ENCODE measurements at places on chromosomes 2 and 18. TPM values are rescaled to one million over a fixed set of nuclear protein-coding genes. Genes with fewer than 3 reads are reported as not detected.
A peak's percentile ranks its signal among the peaks of the same experiment; 100 is the strongest.

DNA sequence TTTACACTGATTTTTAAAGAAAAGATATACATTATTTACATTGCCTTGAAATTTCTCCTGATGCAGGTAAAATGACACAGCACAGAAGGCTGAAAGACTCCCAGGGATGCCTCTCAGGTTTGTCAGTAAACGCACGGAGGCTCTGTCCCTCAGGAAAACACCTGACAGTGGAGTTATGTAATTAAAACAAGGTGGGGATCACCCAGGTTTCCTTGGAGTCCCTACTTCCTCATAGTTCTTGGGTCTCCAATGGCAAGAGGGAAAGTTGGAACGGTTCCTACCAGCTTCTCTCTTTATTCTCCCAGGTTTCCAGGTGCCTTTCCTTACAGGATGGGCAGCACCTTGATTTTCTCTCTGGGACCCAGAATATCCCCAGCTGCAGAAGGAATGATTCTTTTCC is 654.8 kb downstream of the SLC4A3 start:
- DNase-seq, result no peak

- peak; percentile 37 for DNase-seq
Measured at GRCh38 chr2:118202707-118203303, 114.5 kb downstream of the INSIG2 start.

DNA sequence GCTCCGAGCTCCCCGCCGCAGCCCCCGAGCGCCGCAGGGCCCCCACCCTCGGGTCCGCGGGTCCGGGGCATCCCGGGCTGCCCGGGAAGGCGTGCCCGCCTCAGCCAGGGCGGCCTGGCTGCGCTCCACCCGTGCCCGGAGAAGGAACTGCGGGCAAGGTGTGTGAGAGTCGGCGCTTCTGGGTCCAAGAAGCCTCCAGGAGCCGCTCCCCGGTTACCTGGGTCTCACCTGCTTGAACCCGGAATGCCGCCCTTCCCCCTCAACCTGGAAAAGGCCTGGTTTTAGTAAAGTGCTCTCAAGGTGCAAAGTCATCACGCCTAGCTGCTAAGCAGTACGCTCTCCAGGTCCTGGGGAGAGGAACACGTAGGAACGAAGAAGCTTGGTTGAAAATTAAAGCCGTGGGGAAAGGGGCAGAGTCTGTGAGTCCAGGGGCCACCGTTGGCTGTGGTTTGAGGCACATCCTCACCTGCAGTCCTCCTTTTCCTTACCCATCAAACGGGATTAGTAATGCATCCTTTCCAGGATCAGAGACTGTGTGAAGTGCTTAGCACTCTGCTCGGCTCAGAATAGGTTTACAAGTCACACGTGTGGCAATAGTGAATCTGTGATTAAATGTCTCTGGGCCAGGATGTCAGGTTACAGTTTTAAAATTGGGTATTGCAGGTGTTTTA is 1.2 kb downstream of the ASAP2 start:
- DNase-seq, result no peak

DNA sequence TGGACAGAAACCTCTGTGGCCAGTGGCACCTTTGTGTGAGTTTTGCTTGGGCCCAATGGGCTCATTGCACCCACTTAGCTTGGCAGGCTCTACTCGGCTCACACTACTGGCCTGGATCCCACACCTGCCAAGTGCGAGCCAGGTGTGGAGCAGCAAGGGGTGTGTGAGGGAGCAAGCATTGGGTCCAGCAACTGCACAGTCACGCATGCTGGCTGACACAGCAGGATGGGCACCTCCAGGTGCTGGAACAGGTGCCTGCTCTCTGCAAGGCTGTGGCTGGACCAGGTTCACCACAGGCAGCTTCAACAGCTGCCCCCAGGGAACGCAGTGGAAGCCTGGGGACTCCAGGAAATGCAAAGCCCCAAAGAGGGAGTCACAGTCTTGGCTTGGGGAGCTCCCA is 94.2 kb downstream of the DOK6 start:
- no peak for DNase-seq

DNA sequence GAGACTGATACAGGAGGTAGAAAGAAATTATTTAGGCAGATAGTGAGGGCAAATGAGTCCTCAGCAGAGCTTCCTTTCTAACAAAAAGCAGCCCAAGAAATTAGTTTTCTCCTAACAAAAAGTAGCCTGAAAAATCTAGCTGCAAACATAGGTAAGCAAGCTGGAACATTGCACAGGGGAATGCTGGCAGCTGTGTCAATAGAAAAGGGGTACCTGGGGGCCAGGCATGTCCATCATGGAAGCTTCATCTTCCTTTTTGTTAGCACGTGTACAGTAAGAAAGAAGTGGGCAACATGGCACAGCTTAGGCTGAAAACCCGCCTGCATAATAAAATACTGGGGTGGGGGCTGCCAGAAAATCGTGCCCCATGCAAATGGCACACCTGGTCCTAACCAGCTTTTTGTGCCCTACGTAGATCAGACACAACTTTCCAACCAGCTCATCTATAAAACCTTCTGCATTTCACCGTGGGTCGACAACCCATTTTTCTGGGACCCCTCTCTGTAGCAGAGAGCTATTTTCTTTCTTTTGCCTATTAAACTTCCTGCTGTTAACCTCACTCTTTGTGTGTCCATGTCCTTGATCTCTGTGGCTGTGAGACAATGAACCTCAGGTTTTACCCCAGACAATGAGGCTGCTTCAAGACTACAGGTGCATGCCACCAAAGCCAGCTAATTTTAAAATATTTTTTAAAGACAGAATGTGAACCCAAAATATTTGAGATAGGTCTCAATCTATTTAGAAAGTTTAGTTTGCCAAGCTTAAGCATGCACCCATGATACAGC is 6.6 kb upstream of the MTHFD2 start:
- DNase-seq, result no peak

Gene CABYR
- 0.38 TPM for total RNA-seq

DNA sequence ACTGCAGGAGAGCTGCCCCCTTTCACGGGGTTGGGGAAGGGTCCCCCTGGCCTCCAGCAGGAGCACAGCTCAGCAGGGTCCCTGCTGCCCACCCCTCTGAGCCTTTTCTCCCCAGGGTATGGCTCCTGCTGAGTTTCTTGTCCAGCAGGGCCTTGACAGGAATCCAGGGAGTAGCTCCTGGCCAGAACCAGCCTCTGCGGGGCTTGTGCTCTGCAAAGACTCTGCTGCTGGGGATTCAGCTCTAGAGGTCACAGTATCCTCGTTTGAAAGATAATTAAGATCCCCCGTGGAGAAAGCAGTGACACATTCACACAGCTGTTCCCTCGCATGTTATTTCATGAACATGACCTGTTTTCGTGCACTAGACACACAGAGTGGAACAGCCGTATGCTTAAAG is 21.2 kb downstream of the FOSL2 start:
- no peak for DNase-seq

GRCh38 chr2:43292851-43293743 is 66.7 kb upstream of the ZFP36L2 start:
- no peak for DNase-seq

GRCh38 chr2:43482961-43483360 is 112.9 kb downstream of the THADA start:
- no peak for DNase-seq
